SJSA1 (cell line): ENCODE measurements at places on chromosomes 12 and 14.

DNA sequence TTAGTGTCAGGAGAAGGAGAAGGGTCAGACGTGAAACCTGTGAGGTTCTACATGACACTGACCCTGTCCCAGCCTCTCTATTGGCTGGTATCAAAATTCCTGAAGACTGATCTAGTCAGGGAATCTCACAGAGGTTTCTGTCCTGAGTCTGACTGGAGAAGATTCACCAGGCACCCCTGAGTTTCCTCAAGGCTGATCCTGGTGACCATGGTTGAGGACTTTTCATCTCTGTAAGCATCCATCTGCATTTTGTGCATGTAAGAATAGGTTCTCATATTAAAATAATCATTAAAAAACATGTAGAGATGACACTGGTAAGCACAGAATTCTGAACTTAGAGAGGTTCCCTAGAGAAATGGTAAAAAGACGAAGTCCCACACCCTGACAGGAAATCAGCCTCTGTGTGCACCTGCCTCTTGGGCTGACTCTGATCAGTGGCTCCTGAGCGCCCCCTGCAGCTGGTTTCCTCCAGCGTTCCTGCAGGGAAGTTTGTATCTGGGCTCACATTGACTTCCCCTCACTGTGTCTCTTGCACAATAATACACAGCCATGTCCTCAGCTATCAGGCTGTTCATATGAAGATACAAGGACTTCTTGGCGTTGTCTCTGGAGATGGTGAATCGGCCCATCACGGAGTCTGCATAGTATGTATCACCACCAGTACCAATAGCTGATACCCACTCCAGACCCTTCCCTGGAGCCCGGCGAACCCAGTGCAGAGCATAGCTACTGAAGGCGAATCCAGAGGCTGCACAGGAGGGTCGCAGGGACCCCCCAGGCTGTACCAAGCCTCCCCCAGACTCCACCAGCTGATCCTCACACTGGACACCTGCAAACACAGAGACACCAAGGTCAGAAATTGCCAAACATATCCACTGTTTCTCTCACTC lies 991.9 kb downstream of the TMEM121 start:
- H3K27ac ChIP-seq = no peak overlapping the region
- DNase-seq = no peak
- H3K36me3 ChIP-seq = no peaks in the 10 kb centered on the region
- H3K4me1 ChIP-seq = no peaks in the 10 kb centered on the region
- no peaks in the 10 kb centered on the region for H3K27me3 ChIP-seq

- peak overlapping the region; percentile 79 for H3K27ac ChIP-seq
- no peak overlapping the region for H3K4me3 ChIP-seq
- H3K36me3 ChIP-seq = no peaks in the 10 kb centered on the region
- no peaks in the 10 kb centered on the region for H3K27me3 ChIP-seq
Measured at GRCh38 chr12:92602930-92603623, 99.7 kb upstream of the PLEKHG7 start.

- peak overlapping the region; percentile 68 for H3K4me3 ChIP-seq
- DNase-seq = peak; percentile 59
- H3K4me1 ChIP-seq = peaks cover 4% of the 10 kb centered on the region; the same call in 1 of the 2 replicates
- no peaks in the 10 kb centered on the region for H3K27me3 ChIP-seq
- peaks cover 22% of the 10 kb centered on the region for H3K36me3 ChIP-seq
- peak overlapping the region; percentile 47 for H3K27ac ChIP-seq
Measured at GRCh38 chr14:93207468-93208308, 632 bp downstream of the UBR7 start.

- H3K4me3 ChIP-seq = no peak overlapping the region
- no peak overlapping the region for H3K27ac ChIP-seq
- H3K36me3 ChIP-seq = no peaks in the 10 kb centered on the region
- DNase-seq = no peak
Measured at GRCh38 chr14:21840765-21841164, 167.1 kb upstream of the OR4E1 start.

- H3K36me3 ChIP-seq = no peaks in the 10 kb centered on the region
- no peaks in the 10 kb centered on the region for H3K27me3 ChIP-seq
- H3K4me3 ChIP-seq = no peak overlapping the region
- DNase-seq = no peak
Measured at GRCh38 chr12:76549131-76549530, 10.4 kb downstream of the OSBPL8 start.
